ENCODE measurements at places on chromosomes 12 and 14. TPM values are rescaled to one million over a fixed set of nuclear protein-coding genes. Genes with fewer than 3 reads are reported as not detected.

The CACNA2D4 gene
- total RNA-seq = 5.1 TPM

The ARHGAP9 gene
- total RNA-seq = 71.1 TPM

The OTX2 gene
- 0.14 TPM for total RNA-seq

The KTN1 gene
- total RNA-seq = 102 TPM

The NTN4 gene
- 2.4 TPM for total RNA-seq

The MYF6 gene
- total RNA-seq = 0.09 TPM

The MTERF2 gene
- total RNA-seq = 11.1 TPM

The TMEM63C gene
- 0.24 TPM for total RNA-seq

The KRT77 gene
- 0.66 TPM for total RNA-seq

The EPYC gene
- total RNA-seq = 0.14 TPM

The CCDC184 gene
- total RNA-seq = 0.05 TPM

The KRT85 gene
- 0.24 TPM for total RNA-seq

The ESRRB gene
- total RNA-seq = 0.47 TPM

The CACNA1C gene
- 0.71 TPM for total RNA-seq

The USP44 gene
- total RNA-seq = 0.33 TPM

The OR11H6 gene
- not detected for total RNA-seq

The SPIC gene
- total RNA-seq = 7.0 TPM

The TAC3 gene
- total RNA-seq = 0.76 TPM

The NOP9 gene
- total RNA-seq = 14.9 TPM

The CLEC9A gene
- total RNA-seq = 16.2 TPM

The FGF23 gene
- total RNA-seq = 0.05 TPM

The PPTC7 gene
- total RNA-seq = 5.8 TPM

The CABP1 gene
- 0.24 TPM for total RNA-seq

The ACOT4 gene
- 0.76 TPM for total RNA-seq

The DIO3 gene
- total RNA-seq = 0.24 TPM

The CYP27B1 gene
- 0.42 TPM for total RNA-seq

Measured in thymus (tissue), 14 donors.